Hypothalamus (tissue), 51 donors: ENCODE measurements at places on chromosomes 3 and 15.

DNA sequence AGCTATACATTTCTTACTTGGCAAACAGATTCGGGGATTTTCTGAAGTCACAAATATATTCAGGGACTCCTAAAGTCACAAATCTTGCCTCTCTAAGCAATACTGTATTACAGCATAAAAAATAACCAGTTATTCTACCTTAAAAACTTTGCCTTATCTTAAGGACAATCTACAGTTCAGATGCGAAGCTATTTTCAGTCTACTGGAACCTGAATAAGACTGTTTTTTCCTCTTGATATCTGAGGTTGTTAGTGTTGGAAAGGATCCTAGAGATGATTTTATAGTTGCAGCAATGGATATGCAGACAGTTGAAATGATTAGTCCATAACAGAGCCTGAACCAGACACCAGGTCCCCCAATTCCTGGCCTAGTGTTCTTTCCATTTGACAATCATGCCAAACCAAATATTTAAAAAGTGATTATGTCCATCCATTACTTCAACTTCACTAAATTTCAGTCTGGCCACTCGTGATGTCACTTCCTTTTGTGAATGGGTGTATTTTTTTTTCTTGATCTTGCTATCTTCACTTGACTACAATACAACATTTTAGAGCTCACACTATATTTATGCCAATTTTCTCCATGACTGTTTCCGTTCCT is 1.8 kb downstream of the HDGFL3 start:
- DNase-seq = no peak

DNA sequence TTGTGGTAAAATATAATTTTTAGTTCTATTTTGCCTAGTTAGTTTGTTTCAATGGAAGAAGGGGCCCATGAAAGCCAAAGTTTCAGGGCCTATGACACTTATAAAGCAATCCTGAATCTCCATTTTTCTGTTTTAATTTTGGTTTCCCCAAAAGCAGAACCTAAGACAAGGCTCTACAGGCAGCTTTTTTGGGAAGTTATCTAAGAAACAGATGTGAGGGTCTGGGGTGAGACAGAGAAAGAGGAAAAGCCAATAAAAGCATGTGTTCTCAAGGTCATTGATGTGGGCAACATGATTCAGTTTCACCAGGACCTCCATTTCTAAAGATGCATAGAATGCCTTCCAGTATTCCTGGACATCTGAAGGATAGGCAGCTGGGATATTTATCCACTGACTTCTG is 598.5 kb downstream of the PDCD6IP start:
- DNase-seq = no peak

DNA sequence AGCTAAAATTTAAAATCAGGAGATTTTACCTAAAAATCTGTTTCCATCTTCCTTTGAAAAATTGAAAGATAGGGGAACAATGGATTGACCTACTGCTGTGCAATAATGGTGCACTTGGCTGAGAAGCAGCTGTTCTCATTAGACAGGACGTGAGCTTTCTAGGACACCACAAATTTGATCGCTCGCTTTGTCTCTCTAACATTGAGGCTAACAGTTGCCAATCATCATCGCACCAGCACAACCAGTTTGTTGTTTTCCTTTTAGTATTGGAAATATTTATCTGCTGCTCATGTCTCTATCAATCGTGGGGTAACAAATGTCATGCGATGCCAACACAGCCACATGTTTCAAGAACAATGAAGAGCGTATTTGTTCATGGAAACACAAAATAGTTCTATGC is 228.8 kb upstream of the P2RY1 start:
- no peak for DNase-seq

- no peak for DNase-seq
These were observed 9.5 kb upstream of the SLC6A6 start for GRCh38 chr3:14392803-14393319.

GRCh38 chr3:54705730-54706129 is 222.1 kb downstream of the LRTM1 start:
- DNase-seq = no peak

DNA sequence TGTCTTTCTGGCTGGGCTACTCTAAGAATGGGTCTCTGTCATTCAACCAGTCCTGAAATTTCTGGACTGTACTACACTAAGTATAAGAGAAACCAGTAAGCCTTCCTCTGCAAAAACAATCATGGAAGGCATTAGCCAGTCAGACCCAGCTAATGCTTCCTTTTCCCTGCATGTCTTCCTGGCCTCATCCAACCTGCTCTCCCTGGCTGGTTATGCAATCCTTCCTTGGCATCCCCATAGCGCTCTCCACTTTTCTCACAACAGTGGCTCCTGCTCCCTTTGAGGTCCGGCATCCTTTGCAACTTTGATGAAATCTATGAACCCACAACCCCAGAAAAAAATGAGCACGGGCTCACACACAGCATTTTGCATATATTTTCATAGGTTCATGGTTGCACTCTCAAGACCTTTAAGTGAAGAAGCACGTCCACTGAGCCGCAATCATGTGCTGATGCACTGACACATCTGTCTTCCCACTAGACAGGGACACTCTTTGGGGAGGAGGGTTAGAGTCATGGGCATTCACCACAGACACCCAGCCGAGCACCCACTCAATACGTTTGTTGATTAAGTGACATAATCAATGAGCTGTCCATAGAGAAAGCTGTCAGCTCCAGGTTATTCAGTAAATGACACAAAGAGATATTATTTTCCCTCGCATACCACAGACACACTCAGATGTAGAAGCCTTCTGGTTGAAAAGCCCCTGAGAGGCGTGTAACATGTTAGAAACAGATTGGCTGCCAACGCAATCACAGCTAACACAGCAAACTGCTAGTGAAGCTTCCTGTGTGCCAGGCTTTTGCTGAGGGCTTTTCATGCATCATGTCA is 66.7 kb downstream of the PLD1 start:
- DNase-seq = no peak

DNA sequence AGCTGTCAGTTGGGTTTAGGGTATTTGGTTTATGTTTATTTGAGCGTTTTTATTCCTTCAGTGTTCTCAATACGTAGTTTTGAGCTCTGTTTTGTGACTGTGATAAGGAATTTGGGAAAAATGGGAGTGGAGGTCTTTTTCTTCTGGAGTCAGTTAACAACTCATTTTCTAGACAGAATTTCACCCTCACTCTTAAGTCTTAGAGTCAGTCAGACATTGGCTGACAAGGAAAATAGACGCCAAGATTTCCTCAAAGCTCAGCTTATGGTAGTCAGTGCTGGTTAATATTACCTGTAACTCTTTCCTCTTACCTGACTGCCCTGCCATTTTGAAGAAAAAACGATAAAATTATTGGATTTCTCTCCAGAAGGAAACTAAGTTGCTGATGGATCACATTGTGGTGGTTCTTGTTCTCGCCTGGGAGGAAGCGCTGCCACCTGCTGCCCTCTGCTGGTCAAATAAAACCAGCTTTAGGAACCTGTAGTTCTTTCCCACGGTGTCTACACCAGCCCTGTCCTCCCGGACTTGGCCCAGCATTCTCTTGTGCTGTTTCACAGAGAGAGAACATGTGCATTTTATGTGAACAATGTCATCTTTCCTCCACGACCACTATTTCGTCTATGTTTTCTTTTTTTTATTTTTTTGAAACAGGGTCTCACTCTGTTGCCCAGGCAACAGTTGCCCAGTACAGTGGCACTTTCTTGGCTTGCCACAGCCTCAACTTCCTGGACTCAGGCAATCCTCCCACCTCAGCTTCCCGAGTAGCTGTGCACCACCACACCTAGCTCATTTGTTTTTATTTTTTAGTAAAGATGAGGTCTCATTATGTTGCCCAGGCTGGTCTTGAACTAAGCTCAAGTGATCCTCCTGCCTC is 41.4 kb upstream of the UMPS start:
- DNase-seq = no peak

DNA sequence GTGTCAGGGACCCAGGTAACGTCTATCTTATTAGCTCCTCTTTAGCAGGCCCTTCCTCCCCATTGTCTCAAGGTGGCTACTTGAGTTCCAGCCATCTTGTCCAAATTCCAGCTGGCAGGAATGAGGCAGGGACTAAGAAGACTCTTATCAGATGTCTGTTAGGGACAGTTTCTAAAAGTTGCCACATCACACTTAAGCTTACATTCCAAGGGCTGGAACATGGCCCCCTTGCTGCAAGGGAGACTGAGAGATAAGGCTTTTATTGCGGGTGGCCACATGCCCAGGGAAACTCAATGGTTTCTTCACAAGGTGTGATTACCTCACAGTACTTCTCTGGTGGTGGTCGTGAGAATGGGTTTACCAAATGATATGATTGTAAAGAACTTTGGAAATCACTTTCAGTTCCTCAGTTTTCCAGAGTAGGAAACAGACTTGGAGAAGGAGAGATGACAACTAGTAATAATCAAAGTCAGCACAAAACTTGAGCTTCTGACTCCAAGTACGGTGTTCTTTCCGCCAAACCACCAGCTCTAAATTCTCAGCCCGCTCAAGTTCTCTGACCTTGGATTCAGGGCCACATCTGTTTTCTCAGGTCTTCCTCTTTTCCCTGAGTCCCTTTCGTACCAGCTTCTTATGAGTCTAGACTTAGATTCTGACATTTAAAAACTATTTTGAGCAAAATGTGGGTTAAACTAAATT is 14.2 kb downstream of the PDIA5 start:
- DNase-seq = no peak

- DNase-seq = no peak
These were observed 3.9 kb downstream of the LXN start for GRCh38 chr3:158668506-158668905.

GRCh38 chr3:109184726-109185125 is 48.2 kb downstream of the C3orf85 start:
- no peak for DNase-seq

GRCh38 chr3:45345846-45346580 is 42.4 kb upstream of the LARS2 start:
- DNase-seq = no peak

DNA sequence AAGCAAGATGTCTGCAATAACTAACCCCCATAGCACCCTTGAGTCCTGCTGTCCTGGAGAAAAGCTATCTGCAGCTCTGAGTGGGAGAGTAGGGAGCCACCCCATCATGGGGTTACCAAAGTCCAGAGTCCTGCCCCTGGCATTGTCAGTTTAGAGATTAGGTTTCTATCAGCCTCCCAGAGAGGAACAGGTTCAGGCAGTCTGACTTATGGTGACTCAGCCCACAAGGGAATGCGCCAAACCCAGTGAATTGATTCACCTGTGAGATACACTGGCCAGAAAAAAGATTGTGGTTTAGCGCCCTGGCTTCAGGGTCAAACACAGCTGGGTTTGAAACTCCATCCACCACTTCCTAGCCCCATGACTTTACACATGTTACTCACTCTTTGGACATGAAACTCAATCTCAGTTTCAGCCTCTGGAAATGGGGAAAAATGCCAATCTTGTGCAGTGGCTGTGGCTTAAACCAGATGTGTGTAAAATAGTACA is 263.6 kb upstream of the HES1 start:
- no peak for DNase-seq

DNA sequence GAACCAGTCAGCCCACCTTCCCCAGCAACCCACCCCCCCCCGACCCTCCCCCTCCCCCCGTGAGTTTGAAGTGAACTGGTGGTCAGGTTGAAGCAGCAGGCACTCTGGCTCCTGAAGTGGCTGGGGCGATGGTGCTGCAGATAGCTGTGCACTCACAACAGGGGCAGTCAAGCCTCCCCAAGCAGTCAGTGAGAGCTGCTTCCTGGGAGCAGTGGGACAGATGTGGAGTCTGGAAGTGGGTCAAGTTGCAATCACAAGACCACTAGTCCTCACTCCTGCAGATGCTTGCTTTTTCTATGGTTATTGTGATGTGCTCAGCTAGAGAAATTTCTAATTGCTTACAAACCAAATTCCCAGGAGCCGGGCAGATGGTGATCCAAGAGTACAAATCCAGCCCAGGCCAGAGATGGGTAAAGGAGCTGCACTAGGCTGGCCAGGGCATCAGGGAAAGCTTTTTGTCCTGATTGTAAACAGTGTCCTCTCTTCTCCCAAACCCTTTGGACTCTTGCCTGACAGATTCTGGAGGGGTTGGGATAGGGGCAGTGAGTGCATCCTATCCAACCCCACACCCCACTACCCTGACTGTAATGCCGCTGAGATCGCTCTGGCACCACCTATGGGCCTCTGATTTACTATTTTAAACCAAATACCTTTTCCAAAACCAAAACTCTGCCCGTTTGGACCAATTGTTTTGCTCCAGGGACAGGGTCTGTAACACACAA is 9.8 kb upstream of the CLPX start:
- no peak for DNase-seq

DNA sequence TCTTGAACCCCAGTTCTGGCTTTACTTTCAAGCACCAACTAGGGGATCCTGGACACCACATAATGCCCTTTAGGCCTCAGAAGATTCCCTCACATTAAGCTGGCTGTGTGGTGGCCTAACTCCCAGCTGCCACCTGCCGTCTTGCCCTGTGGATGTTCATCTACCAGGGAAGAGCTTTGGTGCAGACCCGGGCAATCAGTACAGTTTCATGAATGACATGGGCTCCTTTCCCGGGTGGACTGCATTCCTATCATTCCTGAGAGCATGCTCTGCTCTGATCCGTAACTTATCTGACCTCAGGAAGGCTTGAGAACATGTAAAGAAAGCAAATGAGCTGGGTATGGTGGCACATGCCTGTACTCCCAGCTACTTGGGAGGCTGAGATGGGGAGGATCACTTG is 50.0 kb upstream of the GSK3B start:
- DNase-seq = no peak

GRCh38 chr3:48684480-48685143 is 1.1 kb downstream of the NCKIPSD start:
- no peak for DNase-seq

GRCh38 chr3:49199900-49200281 is 28.5 kb downstream of the KLHDC8B start:
- DNase-seq = no peak

GRCh38 chr15:70112074-70112395 is 14.3 kb upstream of the TLE3 start:
- no peak for DNase-seq

DNA sequence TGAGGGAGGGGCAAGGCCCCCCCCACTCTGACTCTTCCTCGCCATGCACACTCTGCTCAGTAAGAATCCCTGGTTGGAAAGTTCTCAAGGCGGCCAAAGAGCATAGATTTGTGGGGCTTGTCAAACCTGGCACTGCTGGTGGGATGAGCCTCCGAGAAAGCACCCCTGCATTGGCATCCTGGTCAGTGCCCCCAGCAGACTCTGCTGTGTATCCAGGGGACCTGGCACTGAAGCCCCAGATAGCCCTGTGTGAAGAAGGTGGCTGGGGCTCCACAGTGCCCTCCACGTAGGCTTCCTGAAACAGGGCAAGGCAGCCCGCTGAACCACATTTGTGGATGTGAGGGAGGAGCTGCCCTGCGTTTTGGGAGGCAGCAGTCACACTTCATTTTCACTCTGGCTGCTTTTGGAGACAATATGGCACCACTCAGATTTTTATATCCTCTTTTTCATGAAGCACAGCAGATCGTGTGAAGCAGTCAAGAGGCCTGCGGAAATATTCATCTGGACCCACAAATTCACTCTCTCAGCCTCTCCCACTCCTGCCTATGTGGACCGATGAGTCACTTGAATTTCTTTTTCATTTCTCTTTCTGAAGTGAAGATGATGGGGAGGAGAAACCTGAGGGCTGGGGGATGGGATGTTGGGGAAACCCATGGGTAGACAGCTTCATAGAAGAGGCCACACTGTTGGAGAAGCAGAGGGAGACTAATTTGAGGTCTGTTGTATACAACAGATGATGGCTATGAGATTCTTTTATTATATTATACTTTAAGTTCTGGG is 88.7 kb upstream of the BCL6 start:
- DNase-seq = no peak
